ENCODE measurements at places on chromosomes 13 and 19. TPM values are rescaled to one million over a fixed set of nuclear protein-coding genes. Genes with fewer than 3 reads are reported as not detected.
A peak's percentile ranks its signal among the peaks of the same experiment; 100 is the strongest.

GRCh38 chr19:19021115-19021514, 12.2 kb downstream of the SUGP2 start:
- no peak overlapping the region for H3K4me3 ChIP-seq
- no peak for DNase-seq
- no peaks in the 10 kb centered on the region for H3K27me3 ChIP-seq
- H3K27ac ChIP-seq = no peak overlapping the region
- H3K4me1 ChIP-seq = peaks cover 15% of the 10 kb centered on the region

GRCh38 chr19:50333235-50333736, 4.1 kb upstream of the KCNC3 start:
- H3K36me3 ChIP-seq = peaks cover 10% of the 10 kb centered on the region
- peak; percentile 97 for DNase-seq
- peaks cover 35% of the 10 kb centered on the region for H3K27me3 ChIP-seq
- H3K4me1 ChIP-seq = peaks cover 58% of the 10 kb centered on the region
- H3K27ac ChIP-seq = peak overlapping the region; percentile 90
- peak overlapping the region; percentile 81 for H3K4me3 ChIP-seq

- H3K36me3 ChIP-seq = peaks cover 34% of the 10 kb centered on the region
- no peaks in the 10 kb centered on the region for H3K27me3 ChIP-seq
- peaks cover 15% of the 10 kb centered on the region for H3K4me1 ChIP-seq
Measured at GRCh38 chr19:41319500-41320184, 9.7 kb downstream of the CCDC97 start.

- H3K27me3 ChIP-seq = no peaks in the 10 kb centered on the region
- peaks cover 2% of the 10 kb centered on the region for H3K4me1 ChIP-seq
- H3K27ac ChIP-seq = no peak overlapping the region
Measured at GRCh38 chr19:47499371-47499770, 15.4 kb upstream of the KPTN start.

DNA sequence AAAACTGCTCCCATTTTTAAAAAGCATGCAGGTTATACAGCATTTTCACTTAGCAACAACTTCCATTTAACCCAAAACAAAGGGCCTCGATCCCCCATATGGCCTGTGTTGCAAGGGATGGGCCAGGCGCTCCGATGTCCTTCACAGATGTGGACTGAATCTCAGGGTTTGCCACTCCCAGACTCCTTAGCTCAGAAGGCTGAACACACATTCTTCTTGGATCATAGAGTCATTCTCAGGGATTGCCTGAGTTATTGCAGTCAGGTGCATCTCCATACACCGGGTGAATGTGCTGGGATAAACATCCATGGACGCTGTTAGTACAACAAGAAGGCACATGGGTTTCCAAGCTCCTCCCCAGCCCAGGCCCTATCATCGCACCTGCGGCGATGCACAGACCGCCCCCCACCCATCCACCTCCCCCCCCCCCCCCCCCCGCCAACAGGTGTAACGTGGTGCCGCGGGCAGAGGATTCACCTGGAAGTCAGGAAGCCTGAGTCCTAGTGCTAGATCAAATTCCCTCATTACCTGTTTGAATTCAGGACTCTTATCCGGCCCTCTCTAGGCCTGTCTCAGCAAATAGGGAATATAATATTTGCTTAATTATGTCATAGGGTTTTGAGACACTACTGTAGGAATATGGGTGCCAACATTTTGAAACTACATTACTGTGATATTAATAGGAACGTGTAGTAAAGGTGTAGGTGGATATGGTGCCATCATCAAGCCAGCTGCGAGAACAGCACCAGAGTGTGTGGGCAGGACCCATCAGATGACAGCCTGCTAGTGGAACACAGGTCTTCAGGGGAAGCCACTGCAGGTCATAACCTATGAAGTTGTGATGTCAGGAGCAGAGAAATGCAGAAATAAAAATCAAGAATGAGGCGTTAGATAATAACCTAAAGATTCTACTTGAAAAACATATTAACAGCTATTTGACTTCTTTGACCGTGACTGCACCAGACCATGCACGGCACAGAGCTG, 110.9 kb downstream of the SACS start:
- no peak for DNase-seq
- H3K4me1 ChIP-seq = peaks cover 28% of the 10 kb centered on the region
- peak overlapping the region; percentile 58 for H3K27ac ChIP-seq
- H3K4me3 ChIP-seq = no peak overlapping the region

PCP2 gene
- total RNA-seq = 0.99 TPM

GRK1 gene
- not detected for total RNA-seq

PEG3 gene
- not detected for total RNA-seq

EBI3 gene
- 14.7 TPM for total RNA-seq

All from activated CD8-positive, alpha-beta memory T cell treated with anti-CD3 and anti-CD28 coated beads, Interleukin-2, amount 10 ng/mL, durations not matched to agents 7 days and 5 days (primary cell).